ENCODE measurements at places on chromosomes 3 and 15.

DNA sequence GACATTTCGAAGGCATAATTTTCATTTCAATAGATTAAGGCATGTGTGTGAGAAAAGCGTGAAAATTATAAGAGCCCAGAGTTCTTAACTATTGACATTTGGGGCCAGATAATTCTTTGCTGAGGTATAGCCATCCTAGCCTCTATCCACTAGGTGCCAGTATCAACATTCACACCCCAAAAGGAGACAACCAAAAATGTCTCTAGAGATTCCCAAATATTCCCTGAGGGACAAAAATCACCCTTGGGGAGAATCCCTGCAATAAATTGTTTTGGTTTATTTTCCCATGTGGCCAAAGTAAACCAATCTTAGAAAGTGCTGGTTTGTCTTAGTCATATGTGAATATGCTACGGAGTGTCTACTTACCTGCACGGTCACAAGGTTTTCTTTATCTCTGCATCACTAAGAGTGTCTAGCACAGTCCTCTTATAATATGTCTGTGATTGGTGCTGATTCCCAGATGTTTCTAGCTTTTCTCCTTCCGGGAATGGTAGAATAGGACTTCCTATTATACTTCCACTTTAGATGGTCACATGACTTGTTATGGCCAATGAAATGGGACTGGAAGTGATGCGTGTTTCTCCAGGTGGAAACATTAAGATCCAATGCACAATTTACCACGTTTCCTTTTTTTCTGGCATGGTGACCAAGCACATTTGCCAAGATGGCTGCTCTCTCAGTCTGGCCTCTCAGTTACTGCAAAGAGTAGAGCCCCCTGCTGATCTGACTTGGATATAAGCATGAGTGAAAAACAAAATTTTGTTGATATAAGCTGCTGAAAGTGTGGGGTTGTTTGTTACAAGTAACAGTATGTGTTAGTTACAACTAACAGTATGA is 8.0 kb upstream of the KBTBD8 start:
- no peak for DNase-seq

DNA sequence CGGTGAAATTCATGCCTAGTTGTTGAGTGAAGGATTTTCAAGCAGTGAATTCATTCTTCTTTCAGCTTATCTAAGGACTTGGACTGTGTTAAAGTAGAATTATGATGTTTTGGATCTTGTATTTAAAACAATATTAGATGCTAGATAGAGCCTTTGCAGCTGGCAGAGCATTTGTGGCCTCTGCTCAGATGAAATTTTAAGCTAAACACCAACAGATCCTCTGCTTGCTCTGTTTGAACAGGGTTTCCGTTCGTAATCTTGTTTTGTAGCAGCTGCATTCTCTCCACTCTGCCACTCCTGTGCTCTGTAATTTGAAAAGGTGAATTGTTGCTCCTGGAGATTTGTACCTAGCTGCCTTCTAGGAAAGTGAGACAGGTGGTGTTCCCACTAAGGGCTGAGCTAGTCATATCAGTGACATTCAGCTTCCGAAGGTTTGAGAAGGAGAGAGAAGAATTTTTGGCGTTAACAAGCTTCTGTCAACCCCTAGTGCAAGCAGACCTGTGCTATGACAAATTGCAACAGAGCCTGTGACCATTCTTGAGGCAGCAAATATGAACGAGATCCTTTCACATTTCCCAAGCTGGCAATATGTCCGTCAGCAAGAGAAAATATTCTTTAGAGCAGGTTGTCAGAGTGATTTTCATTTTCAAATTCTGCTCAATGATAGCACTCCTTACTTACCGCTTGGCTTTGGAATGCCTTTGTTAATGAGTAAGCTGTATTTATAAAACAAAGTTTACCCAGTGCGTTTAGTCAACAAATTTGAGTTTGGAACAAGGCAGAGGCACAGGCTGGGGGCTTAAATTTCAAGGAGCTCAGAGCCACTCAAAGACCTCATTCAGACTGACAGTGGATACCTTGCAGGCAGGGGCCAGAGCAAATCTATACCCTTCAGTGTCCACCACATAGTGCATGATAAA is 5.3 kb downstream of the CHST2 start:
- DNase-seq = no peak

- DNase-seq = no peak
Measured at GRCh38 chr3:50961386-50961785, 286.7 kb downstream of the DOCK3 start.

DNA sequence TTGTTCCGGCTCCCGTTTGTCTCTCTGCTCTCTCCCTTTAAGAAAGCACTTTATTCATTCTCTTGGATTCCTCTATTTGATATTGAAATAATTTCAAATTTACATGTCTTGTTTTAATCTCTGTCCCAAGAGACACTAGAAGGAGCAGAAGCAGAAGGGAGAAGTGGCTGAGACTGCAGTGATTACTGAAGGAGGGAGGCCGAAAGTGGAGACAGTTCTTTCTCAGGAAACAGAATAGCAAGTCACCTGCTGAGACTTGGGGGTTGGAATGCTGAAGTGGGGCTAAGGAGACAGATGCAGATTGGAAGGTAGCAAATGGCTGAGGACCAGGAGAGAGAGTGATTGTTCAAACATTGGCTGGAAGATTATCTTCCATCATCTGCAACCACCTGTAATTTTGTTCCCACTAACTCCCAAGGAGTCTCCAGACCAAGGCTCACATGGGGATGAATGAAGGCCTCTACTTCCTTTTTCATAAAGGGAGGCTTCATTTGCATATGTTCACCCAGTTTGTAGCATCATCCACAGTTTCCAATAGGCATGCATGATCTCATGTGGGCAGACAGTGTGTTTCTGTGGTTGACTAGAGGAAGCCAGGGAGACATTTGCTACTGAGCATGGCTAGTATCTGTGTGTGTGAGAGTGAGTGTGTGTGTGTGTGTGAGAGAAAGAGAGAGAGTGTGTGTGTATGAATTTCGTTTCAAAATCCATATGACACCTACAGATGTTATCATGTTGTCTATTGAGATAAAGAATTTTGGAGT is 24.0 kb downstream of the LTF start:
- DNase-seq = no peak

GRCh38 chr15:92902737-92903593 is 2.8 kb downstream of the CHD2 start:
- no peak for DNase-seq

DNA sequence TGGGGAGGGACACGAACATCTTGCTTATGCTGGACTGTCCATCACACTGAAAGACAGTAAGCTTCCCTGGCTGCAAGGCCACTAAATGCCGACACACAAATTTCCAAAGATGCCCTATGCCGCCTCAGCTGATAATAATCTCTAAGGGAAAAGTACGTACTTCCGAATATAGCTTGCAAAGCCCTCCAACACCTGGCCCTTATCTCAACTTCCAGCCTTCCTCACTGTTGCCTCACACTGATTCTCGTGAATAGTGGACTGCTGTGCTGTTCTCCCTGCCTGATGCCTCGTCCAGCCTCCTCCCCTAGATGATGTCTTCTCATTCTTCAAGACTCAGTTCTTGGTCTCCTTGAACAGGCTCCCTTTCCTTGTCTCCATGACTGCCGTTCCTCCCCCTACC is 72.3 kb downstream of the CD47 start:
- DNase-seq = no peak

GRCh38 chr15:101672298-101672697 is 20.1 kb upstream of the TM2D3 start:
- DNase-seq = no peak

GRCh38 chr15:59548501-59549226 is 62.9 kb upstream of the GCNT3 start:
- DNase-seq = no peak

- DNase-seq = no peak
Measured at GRCh38 chr15:91468871-91469580, 369.0 kb downstream of the SV2B start.

DNA sequence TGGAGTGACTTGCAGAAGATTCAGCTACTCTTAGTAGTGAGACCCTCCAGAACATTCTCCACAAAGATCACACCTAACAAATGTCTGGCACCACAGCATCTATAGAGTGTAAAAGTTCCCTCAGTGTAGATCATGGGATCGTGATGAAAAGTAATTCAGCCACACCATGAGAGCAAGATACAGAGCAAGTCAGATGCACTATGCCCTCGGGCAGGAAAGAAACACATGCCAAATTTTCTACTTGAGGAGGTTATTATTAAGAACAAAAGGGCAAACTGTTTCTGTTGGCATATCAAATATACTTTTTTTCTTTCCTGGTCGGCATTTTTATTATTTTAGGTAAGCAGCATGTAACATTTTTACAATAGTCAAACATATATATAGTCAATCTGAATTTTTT is 44.8 kb upstream of the SNTN start:
- no peak for DNase-seq

DNA sequence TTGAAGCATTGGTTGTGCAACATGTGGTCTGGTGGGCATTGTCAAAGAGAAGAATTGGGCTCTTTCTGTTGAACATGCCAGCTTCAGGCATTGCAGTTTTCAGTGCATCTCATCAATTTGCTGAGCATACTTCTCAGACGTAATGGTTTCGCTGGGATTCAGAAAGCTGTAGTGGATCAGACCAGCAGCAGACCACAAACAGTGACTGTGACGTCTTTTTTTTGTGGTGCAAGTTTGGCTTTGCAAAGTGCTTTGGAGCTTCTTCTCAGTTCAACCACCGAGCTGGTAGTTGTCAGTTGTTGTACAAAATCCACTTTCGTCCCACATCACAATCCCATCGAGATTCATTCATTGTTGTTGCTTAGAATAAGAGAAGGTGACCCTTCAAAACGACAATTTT is 84.5 kb downstream of the NPAP1 start:
- no peak for DNase-seq

GRCh38 chr3:195735036-195735695 is 14.4 kb downstream of the MUC20 start:
- DNase-seq = no peak

- no peak for DNase-seq
Measured at GRCh38 chr15:69876064-69876940, 221.4 kb downstream of the TLE3 start.

DNA sequence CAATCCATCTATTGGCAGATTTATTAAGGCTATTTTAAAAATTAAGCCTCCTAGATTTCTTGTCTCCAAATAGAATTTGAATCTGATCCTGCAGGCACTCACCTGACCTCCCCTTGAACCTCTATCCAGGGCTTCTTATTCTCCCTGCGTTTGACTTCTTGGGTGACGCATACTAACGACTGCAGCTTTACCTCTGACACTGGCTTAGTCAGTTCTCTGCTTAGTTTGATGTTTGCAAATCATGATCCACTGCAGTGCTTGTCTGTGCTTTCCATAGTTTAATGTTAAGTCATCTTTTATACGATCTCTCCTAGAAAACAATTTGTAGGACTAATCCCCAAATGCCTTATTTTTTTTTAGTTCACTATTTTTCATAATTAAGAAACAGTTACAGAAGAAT is 233.1 kb downstream of the ROBO1 start:
- no peak for DNase-seq

DNA sequence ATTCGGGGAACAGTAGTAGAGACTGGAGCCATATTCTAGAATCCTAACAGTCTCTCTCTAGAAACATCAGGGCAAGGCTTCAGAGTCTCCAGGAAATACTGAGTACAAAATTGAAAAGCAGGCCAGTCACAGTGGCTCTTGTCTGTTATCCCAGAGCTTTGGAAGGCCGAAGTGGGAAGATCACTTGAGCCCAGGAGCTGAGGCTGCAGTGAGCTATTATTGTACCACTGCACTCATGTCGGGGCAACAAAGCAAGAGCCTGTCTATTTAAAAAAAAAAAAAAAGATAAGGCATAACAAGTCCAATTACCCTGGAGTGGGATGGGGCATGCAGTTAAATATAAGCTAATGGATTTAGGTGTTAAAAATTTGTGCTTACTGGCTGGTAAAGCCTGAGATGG is 79.0 kb downstream of the SEMA6D start:
- no peak for DNase-seq

DNA sequence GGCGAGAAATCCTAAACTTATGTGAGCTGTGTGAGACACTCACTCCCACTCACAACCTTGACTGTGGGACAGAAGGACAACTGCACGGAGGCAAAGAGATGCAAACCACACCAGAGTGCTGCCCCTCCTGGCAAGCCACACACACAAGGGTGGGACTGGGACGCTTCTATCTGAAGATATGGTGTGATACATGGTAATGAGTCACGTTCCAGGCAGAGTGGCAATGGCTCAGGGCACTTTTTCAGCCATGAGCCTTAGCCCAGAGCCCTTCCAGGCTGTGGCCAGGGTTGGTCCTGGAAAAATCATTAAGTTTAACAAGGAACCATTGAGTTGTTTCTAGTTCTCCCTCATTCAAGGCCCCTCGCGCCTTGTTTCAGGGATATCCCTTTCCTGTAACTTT is 56.1 kb downstream of the WNT5A start:
- no peak for DNase-seq

DNA sequence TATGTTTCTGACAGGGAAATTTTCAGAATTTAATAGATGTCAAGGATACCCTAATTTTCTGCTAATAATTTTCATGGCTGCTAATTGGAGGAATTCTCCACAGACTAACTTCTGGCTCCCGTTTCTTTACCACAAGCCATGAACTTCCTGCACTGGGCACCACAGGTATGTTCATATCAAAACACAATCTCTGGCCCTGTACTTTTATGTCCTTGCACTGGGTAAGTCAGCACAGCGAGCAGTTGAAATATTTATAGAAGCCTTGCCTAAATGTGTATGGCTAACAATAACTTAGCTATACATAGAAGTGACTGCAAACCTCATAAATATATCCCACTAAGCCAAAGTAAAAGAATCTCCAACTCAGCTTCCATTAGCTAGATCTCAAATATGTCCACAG is 246.9 kb downstream of the ZIC1 start:
- no peak for DNase-seq
